Left ventricle myocardium superior (tissue), 1 donor: ENCODE measurements at places on chromosomes 7 and 10.

DNA sequence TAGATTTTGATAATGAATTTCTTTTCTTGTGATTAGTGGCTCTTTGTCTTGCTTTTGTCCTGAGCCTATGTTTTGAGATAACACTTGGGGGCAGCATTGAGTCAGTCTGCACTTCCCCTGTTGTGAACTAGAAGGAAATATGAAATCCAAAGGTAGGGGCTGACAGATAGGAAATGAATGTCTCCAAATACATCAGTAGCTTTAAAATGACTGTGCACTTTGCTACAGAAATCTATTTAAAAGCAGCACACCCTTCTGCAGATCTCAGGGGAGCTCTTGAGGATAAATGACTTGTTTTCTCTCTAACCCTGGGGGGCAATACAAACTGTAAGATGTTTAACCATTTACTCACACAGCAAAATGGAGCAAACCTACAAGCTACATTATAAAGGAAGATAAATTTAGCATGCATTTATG, 176.0 kb upstream of the MYO3A start:
- no peak for DNase-seq

DNA sequence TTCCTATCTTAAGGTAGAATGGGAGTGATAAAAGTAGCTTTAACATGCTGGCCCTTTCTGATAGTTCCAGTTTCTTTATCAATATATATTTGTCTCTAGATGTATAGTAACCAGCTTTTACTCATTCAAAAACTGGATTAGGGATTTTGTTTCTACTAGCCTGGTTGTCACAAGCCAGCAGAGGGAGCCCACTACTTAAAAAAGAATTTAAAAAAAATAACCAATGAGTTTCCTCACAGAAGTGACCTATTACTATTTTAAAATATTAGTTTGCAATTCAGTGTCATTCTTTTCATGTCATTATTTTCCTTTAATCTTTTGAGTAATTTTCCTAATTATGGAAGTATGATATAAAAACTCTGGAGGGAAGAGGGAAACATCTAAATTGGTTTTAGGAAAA, 142.1 kb downstream of the PHTF2 start:
- no peak for DNase-seq

GRCh38 chr10:115092555-115093285, 445 bp upstream of the ATRNL1 start:
- peak; percentile 60 for DNase-seq

- peak; percentile 16 for DNase-seq
These were observed 28.6 kb downstream of the RTKN2 start for GRCh38 chr10:62239994-62240393.

GRCh38 chr10:97224483-97225435, 39.0 kb upstream of the SLIT1 start:
- DNase-seq: no peak

- no peak for DNase-seq
These were observed 4.0 kb upstream of the LFNG start for GRCh38 chr7:2515424-2516193.

DNA sequence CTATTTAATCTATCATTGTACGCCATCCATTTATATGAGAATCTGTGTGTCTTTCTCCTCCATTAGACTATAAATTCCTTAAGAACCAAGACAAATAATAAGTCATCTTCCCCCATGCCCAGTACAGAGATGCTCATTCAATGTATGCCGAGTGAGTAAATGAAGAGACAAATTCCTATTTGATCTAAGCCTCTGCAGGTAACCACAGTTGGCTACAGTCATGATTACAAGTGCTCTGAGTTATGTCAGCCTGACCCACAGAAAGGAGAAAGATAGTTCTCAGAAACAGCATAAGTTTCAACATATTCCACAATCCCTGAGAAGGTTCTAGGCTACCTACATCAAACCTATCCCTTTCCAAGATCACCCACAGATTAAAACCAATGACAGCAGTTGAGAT, 46.1 kb downstream of the MPP7 start:
- DNase-seq: no peak

- no peak for DNase-seq
These were observed 155.3 kb upstream of the COBL start for GRCh38 chr7:51471981-51472296.

DNA sequence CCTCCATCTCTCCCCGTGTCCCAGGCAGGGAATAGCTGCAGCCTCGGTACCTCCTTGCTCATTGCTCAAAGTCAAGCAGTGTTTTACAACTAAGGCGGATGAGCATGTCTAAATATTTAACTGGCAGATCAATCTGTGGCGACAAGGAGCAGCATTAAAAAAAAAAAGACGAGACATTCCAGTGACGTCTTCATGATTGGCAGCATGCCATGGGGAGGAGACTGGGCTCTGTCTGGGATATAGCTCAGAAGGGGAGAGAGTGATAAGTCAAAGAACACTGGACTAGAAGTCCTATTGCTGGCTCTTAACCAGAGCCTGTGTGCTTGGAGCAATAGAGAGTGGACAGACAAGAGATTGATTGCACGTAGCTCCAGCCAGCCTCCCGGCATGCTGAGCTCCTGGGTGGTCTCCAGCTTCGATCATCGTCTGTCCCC, 287.5 kb upstream of the PODXL start:
- no peak for DNase-seq

- DNase-seq: no peak
These were observed 2.5 kb downstream of the KIAA1549 start for GRCh38 chr7:138978541-138979184.

DNA sequence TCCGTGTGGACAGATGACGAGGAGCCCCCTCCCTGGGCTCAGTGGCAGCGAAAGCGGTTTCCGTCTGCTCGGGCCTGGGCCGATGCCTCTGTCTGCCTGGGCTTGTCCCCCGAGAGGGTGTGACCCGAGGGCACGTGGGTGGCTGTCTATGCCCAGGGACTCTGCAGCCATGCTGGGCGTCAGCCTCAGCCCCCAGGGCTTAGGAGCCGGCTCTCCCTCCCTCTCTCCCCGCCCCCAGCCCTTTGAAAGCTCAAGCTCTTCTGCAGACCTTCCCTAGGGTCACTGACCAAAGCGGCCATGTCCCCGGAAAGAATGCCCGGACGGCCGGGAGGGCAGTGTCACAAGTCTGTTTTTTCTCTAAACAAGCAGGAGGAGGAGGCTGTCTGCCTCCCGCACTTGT, 7.1 kb downstream of the MICALL2 start:
- DNase-seq: no peak

DNA sequence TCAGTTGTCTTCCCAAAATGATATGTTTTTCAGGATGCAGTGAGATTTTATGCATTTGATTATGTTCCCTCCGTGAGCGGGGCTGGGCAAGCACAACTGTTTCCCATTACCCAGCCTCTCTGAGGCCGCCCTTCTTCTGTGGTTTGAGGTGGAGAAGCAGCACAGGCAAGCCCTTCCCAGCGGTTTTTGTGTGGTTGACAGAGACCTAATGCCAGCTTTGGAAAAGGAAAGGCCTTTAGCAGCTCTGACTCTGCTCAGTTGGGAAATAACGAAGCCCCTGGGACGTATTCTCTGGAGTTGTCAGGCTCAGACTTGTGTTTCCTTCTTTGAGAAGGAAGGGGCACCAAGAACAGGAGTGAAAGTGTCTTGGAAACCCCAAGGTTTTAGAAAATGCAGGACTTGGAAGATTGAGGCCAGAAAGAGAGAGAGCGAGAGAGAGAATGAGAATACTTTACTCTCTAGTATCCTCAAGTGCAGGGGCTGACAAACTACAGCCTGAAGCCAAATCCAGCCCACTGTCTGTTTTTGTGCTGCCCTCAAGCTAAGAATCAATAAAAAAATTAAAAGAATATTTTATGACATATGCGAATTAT, 20.6 kb upstream of the PDCD4 start:
- no peak for DNase-seq

DNA sequence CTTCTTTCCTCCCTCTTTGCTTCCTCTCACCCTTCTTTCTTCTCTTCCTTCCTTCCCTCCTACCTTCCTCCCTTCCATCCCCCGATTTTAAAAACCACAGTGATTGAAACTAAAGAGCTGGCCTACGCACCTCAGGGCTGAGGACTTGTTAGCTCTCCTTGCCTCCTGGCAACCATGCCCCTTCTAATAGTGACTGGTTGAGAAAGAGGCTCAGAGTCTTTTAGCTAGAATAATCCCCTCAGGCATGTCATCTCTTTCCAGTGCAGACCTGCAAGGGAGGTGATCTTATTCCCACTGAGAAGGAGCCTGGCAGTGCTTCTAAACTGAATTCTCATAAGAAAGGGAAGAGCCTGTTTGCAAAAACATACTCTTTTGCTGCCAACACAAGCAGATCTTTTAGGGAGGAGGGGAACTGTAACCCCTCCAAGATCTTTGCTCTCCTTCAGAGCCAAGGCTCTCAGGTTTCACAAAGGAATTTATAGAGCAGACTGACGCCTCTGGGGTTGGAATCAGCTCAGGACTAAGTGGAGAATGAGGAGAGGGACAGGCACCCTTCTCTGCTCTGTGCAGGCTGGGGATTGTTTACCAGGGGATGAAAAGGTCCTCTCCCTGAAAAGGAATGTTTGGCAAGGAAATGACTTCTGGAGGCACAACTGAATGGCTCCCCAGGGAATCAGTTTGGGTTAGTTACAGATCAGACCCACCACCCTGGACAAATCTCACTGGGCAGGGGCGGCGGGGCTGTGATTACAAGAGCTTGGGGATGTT, 9.4 kb upstream of the ANKRD1 start:
- no peak for DNase-seq

DNA sequence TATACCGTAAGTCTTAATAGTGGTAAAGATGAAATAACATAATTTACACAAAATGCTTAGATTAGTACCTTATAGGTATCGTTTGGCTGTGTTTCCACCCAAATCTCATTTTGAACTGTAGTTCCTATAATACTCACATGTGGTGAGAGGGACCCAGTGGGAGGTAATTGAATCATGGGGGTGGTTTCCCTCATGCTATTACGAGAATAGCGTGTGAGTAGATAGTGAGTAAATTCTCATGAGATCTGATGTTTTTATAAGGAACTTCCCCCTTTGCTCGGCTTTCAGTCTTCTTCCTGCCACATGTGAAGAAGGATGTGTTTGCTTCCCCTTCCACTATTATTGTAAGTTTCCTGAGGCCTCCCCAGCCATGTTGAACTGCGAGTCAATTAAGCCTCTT, 426.3 kb upstream of the POT1 start:
- no peak for DNase-seq

GRCh38 chr7:42219447-42219846, 17.6 kb downstream of the GLI3 start:
- DNase-seq: no peak

DNA sequence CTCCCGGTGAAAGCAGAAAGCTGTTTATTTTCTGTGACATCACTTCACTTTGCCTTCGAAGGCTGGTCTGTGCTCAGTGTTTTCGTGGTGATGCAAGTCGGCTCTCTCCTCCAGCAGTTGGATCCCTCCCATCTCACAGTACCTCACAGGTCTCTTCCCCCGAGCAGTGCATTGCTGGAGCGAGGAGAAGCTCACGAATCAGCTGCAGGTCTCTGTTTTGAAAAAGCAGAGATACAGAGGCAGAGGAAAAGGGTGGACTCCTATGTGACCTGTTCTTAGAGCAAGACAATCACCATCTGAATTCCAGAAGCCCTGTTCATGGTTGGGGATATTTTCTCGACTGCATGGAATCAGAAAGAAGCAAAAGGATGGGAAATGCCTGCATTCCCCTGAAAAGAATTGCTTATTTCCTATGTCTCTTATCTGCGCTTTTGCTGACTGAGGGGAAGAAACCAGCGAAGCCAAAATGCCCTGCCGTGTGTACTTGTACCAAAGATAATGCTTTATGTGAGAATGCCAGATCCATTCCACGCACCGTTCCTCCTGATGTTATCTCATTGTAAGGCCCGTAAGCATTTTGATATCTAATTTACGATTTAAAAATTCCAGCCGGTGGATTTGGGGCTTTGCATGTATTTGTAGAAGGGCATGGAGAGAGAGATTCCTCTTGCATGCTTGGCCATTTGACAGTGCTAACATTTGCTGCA, at the start of gene LGI1:
Gene LGI1 (plus strand): TSS at position 136 of the 707 bp plus-strand sequence. CDS start 209 bp downstream, at position 345.
- DNase-seq: no peak

DNA sequence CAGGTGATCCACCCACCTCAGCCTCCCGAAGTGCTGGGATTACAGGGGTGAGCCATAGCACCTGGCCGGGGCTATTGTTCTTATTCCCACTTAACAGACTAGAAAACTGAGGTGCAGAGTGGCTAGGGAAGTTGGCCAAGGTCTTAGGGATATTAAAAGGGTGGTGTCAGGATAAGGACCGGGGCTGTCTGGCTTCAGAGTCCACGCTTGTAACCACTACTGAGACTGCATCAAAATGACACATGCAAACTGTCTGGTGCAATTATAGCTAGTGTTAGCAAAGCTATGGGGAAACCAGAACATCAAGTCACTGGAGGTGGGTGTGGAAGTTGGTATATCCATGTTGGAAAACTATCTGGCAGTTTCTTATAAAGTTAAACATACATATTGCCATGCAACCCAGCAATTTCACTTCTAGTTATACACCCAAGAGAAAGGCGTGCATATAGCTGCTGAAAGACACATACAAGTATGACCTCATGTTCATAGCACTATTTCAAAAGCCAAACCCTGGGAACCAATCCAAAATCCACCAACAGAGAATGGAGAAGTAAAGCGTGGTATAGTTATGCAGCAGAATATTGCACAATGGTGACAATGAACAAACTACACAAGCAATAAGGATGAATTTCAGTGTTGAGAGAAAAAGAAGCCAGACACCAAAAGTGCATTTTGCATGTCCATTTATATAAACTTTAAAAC, 33.9 kb upstream of the EEPD1 start:
- no peak for DNase-seq

- no peak for DNase-seq
These were observed 1140.0 kb upstream of the AUTS2 start for GRCh38 chr7:68458010-68458908.

DNA sequence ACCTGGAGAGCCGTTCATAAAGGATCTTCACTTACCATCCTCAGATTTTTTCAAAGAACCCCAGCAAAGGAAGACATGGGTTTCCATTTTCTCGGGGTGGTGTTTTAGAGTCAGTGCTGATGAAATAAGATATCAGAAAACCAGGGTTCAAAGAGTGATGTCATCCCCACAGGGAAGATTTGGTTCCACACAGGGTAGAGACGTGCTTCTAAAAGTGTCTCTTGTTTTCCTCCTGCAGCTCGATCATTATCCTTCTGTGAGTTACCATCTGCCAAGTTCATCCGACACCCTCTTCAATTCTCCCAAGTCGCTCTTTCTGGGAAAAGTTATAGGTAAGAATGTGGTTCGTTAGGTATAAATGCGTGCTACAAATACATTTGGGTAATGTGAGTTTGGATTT, 323.8 kb upstream of the C7orf33 start:
- DNase-seq: no peak

DNA sequence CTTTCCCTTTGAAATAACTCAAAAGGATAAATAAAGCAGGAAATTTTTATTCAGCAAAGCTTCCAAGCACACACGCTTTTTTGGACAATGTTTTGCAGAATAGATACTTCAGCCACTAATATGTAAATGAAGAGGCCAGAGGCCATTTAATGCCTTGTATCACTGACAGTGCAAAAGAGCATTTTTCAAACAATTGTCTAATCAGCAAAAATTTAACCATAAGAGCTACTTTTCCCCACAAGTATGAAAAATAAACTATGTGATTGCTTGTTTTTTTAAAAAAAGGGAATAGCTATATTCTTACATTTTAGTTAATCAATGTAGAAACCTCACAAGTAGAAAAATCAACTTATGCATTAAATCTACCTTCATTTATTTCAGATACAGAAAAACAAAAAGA, 99.7 kb downstream of the COL28A1 start:
- DNase-seq: no peak

- peak; percentile 69 for DNase-seq
These were observed 34.4 kb upstream of the GRID1 start for GRCh38 chr10:86400705-86401587.

GRCh38 chr7:22565315-22565811, 65.4 kb upstream of the STEAP1B start:
- no peak for DNase-seq
